Kidney (tissue), 22 donors: ENCODE measurements at places on chromosomes 11 and 22. TPM values are rescaled to one million over a fixed set of nuclear protein-coding genes. Genes with fewer than 3 reads are reported as not detected.
A peak's percentile ranks its signal among the peaks of the same experiment; 100 is the strongest.

GRCh38 chr11:42473106-42473505 lies 838.7 kb upstream of the API5 start:
- no peaks in the 10 kb centered on the region for H3K27me3 ChIP-seq
- H3K27ac ChIP-seq, result no peak overlapping the region
- H3K36me3 ChIP-seq, result no peaks in the 10 kb centered on the region

DNA sequence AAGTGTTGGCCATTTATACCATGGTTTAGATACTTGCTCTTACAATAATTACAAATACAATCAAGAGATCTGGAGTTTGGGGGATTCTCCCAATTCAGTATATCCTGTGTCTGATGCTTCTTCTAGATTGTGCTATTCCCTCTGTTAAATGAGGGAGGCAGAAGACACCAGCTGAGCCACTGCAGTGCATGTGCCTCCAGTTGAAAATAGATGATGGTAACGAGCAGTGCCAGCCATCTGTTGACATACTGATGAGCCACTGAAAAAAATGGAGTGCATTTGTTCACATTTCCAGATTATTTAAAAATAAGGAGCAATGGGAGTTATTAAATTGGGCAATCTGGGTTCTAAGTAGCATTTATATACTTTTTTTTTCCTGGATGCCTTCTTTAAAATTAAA lies 1428.0 kb upstream of the TENM4 start:
- no peak overlapping the region for H3K4me3 ChIP-seq
- no peaks in the 10 kb centered on the region for H3K4me1 ChIP-seq
- no peaks in the 10 kb centered on the region for H3K36me3 ChIP-seq
- DNase-seq, result no peak

GRCh38 chr11:85923455-85923854 lies 68.3 kb downstream of the CCDC83 start:
- H3K27ac ChIP-seq, result no peak overlapping the region
- no peaks in the 10 kb centered on the region for H3K4me1 ChIP-seq
- no peaks in the 10 kb centered on the region for H3K27me3 ChIP-seq
- H3K36me3 ChIP-seq, result no peaks in the 10 kb centered on the region
- H3K4me3 ChIP-seq, result no peak overlapping the region

- DNase-seq, result no peak
- H3K36me3 ChIP-seq, result peaks cover 32% of the 10 kb centered on the region
- H3K4me1 ChIP-seq, result no peaks in the 10 kb centered on the region
- H3K27ac ChIP-seq, result no peak overlapping the region
- H3K27me3 ChIP-seq, result no peaks in the 10 kb centered on the region
- H3K4me3 ChIP-seq, result no peak overlapping the region
Measured at GRCh38 chr11:8638300-8638699, 44.2 kb downstream of the TRIM66 start.

- H3K4me3 ChIP-seq, result peak overlapping the region; percentile 66
- no peaks in the 10 kb centered on the region for H3K36me3 ChIP-seq
- peaks cover 8% of the 10 kb centered on the region for H3K4me1 ChIP-seq
- no peak for DNase-seq
- no peaks in the 10 kb centered on the region for H3K27me3 ChIP-seq
Measured at GRCh38 chr11:6390718-6391469, 620 bp downstream of the SMPD1 start.

- H3K4me1 ChIP-seq, result no peaks in the 10 kb centered on the region
- no peaks in the 10 kb centered on the region for H3K36me3 ChIP-seq
- H3K27ac ChIP-seq, result no peak overlapping the region
- H3K27me3 ChIP-seq, result no peaks in the 10 kb centered on the region
Measured at GRCh38 chr11:47607380-47607779, 13.2 kb upstream of the C1QTNF4 start.

GRCh38 chr11:45169310-45170072 lies 23.1 kb downstream of the PRDM11 start:
- no peaks in the 10 kb centered on the region for H3K36me3 ChIP-seq
- H3K4me3 ChIP-seq, result no peak overlapping the region
- DNase-seq, result no peak
- no peaks in the 10 kb centered on the region for H3K4me1 ChIP-seq
- H3K27ac ChIP-seq, result no peak overlapping the region
- no peaks in the 10 kb centered on the region for H3K27me3 ChIP-seq

DNA sequence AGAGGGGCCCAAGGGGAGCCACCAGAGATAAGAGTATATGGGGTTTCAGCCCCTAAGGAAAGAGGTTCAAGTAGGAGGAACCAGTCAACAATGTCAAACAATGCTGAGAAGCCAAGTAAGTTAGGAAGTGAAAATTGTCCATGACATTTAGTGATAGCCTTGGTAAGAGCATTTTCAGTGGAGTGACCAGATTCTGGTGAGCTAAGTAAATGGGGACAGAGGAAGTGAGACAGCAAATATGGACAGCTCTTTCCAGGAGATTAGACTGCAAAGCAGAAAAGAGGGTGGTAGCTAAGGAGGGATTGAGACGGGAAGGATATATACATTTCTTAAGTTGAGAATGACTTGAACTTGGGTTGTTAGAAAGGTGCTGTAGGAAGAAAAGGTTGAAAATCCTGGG lies 22.9 kb downstream of the POLD3 start:
- H3K36me3 ChIP-seq, result peaks cover 34% of the 10 kb centered on the region
- H3K27me3 ChIP-seq, result no peaks in the 10 kb centered on the region
- H3K27ac ChIP-seq, result no peak overlapping the region
- H3K4me3 ChIP-seq, result no peak overlapping the region

GRCh38 chr11:130464291-130464812 lies 15.9 kb downstream of the ADAMTS15 start:
- no peaks in the 10 kb centered on the region for H3K27me3 ChIP-seq
- no peak overlapping the region for H3K4me3 ChIP-seq
- H3K36me3 ChIP-seq, result peaks cover 15% of the 10 kb centered on the region
- DNase-seq, result no peak
- H3K27ac ChIP-seq, result no peak overlapping the region
- H3K4me1 ChIP-seq, result peaks cover 6% of the 10 kb centered on the region

DNA sequence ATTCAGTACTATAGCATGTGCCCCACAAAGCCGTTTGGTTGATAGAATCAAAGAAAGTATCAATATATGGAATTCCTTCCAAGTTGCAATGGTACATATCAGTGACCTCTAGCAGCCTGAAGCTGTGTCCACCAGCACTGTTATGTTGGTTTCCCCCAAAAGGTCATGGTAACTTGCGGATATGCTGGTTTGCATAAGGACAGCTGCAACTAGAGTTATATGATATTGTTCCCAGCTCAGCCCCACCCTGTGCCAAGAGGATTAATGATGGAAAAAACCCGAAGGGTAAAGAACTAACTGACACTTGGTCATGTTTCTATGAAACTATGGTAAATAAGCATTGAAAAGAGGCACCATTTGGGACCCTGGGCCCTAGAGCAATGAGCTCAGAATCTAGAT lies 93.5 kb downstream of the PDHX start:
- no peak for DNase-seq
- H3K36me3 ChIP-seq, result no peaks in the 10 kb centered on the region
- no peak overlapping the region for H3K27ac ChIP-seq
- H3K27me3 ChIP-seq, result no peaks in the 10 kb centered on the region

- DNase-seq, result no peak
- H3K4me1 ChIP-seq, result no peaks in the 10 kb centered on the region
- no peak overlapping the region for H3K4me3 ChIP-seq
- H3K36me3 ChIP-seq, result no peaks in the 10 kb centered on the region
- H3K27ac ChIP-seq, result no peak overlapping the region
Measured at GRCh38 chr11:29314211-29314610, 702.6 kb downstream of the KCNA4 start.

DNA sequence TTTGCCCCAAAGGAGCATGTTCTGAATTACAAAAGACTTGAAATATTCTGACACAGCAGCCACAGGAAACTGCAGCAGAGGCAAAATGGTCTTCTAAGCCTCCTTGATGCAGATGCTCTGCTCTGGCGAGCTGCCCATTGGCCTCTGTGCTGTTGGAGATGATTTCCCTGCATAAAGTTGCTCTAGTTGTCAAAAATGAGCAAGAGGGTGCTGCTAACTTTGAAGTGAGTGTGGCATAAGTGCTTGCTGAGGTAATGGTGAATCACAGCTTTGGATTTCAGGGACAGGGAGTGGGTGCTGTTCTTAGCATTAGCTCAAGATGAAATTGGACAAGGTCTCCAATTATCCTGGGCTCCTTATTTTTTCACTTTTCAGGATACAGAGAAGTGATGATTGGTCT lies 435.4 kb downstream of the TMEM135 start:
- no peak overlapping the region for H3K4me3 ChIP-seq
- no peak overlapping the region for H3K27ac ChIP-seq
- no peak for DNase-seq

GRCh38 chr11:12812849-12813248 lies 138.6 kb downstream of the TEAD1 start:
- DNase-seq, result no peak
- no peaks in the 10 kb centered on the region for H3K36me3 ChIP-seq
- no peaks in the 10 kb centered on the region for H3K4me1 ChIP-seq
- no peak overlapping the region for H3K4me3 ChIP-seq
- H3K27me3 ChIP-seq, result no peaks in the 10 kb centered on the region

DNA sequence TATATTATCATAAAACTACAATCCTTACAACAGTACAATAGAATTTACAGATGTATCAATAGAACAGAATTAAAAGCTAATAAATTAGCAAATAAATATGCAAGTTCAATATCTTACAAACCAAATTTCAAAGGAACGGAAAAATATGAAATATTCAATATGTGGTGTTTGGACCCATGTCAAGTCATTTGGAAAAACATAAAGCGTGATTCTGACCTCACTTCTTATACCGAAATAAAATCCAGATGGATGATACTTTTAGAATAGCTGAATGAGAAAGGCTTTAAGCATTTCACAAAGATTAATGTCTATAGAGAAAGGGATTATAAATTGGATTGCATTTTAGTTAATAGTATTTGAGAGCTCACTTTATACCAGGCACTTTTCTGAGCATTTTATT lies 92.8 kb upstream of the TEAD1 start:
- H3K27me3 ChIP-seq, result no peaks in the 10 kb centered on the region
- H3K36me3 ChIP-seq, result no peaks in the 10 kb centered on the region
- H3K4me3 ChIP-seq, result no peak overlapping the region
- no peaks in the 10 kb centered on the region for H3K4me1 ChIP-seq

DNA sequence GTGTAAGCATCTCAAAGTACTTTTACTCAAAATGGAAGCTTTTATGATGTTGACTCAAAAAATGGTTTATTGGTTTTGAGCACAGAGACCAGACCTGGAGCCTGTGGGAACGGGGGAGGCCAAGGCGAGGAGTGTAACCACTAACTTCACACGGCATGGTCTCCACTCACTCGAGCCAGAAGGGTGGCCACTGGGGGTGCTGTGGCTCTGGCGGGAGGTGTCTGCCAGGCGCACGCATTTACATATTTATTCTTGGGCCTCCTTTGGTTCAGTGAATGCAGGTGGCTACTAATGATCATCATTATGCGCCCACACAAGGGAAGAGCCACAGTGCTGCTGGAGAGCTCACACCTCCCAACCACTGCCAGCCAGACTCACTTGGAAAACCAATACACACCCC lies 64.6 kb downstream of the FLRT1 start:
- DNase-seq, result peak; percentile 66
- no peak overlapping the region for H3K4me3 ChIP-seq
- H3K27me3 ChIP-seq, result no peaks in the 10 kb centered on the region

- H3K4me1 ChIP-seq, result no peaks in the 10 kb centered on the region
- no peak overlapping the region for H3K27ac ChIP-seq
- no peaks in the 10 kb centered on the region for H3K27me3 ChIP-seq
- H3K4me3 ChIP-seq, result no peak overlapping the region
- no peak for DNase-seq
Measured at GRCh38 chr11:33751878-33752277, 15.7 kb upstream of the CD59 start.

- H3K4me3 ChIP-seq, result no peak overlapping the region
- no peaks in the 10 kb centered on the region for H3K36me3 ChIP-seq
- no peaks in the 10 kb centered on the region for H3K4me1 ChIP-seq
Measured at GRCh38 chr11:44992181-44992582, 41.5 kb upstream of the TP53I11 start.

DNA sequence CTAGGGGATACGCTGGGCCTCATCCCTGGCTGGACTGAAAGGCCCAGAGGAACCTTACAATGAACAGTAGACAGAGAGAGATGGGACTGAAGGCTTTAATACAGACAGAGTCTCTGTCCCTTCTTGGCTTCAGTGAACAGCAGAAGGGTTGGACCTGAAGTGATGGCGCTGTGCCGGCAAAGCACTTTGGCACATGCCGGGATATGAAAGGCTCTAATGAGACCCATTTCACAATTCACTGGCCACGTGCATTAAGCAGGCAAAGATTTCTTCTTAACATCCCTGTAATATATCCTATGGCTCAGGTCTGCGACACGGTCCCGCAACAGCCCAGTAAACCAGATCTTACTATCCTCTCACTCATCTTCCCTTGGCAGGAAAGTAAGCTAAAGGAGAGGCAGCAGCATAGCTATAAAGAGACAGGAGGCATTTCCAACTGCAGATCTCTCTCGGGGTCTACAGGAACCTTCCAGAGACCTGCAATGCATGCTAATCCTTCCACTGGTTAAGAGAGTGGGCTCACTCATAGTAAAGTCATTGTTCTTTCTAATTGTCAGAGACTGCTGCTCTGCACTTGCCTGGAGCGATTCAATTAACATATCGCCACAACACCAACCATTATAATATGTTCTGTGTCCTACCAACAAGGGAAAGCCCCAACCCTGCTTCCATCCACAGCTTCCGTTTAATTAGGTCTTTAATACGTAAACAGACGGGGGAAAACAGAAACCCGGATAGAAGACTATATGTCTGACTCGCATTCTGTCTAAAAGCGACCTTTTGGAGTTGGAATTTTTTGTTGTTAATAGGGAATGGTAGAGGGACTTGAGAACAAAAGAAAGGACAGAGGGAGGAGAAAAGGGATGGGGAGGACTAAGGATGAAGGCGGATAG lies 1179.0 kb downstream of the LRRC4C start:
- no peak for DNase-seq
- no peaks in the 10 kb centered on the region for H3K4me1 ChIP-seq
- no peaks in the 10 kb centered on the region for H3K36me3 ChIP-seq
- no peaks in the 10 kb centered on the region for H3K27me3 ChIP-seq
- H3K27ac ChIP-seq, result no peak overlapping the region

GRCh38 chr11:57781529-57781943 lies 19.9 kb downstream of the CTNND1 start:
- no peaks in the 10 kb centered on the region for H3K36me3 ChIP-seq
- H3K4me1 ChIP-seq, result peaks cover 25% of the 10 kb centered on the region
- peak overlapping the region; percentile 98 for H3K27ac ChIP-seq
- no peaks in the 10 kb centered on the region for H3K27me3 ChIP-seq

DNA sequence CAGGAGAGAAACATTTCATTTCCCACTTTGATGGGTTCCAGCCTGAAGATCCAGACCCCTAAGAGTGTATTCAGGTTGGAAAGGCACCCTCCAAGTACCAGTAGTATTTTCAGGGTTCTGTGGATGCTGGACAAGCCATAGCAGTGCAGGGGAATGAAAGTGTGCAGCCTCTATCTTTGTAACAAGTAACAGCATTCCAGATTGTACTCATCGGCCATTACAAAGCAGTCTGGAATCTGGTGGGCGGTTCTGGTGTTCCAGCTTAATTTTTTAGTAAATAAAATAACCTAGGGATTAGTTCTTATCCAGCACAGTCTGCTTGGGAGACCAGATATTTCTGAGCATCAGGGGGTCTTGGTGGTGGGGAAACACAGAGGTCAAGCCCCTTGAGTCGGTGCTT lies 22.6 kb downstream of the APLNR start:
- H3K4me1 ChIP-seq, result peaks cover 4% of the 10 kb centered on the region
- H3K4me3 ChIP-seq, result no peak overlapping the region
- no peak overlapping the region for H3K27ac ChIP-seq
- H3K36me3 ChIP-seq, result no peaks in the 10 kb centered on the region
- no peak for DNase-seq
- H3K27me3 ChIP-seq, result no peaks in the 10 kb centered on the region

- no peak overlapping the region for H3K27ac ChIP-seq
- no peak for DNase-seq
- H3K4me1 ChIP-seq, result no peaks in the 10 kb centered on the region
- H3K36me3 ChIP-seq, result no peaks in the 10 kb centered on the region
Measured at GRCh38 chr11:44661311-44661717, 65.4 kb upstream of the TSPAN18 start.

GRIA4 gene
- total RNA-seq, result not detected

MUC6 gene
- 3.0 TPM for total RNA-seq

KCTD21 gene
- total RNA-seq, result 7.9 TPM

HEPHL1 gene
- not detected for total RNA-seq

BTBD18 gene
- total RNA-seq, result not detected

RTN4RL2 gene
- total RNA-seq, result 2.6 TPM
